ENCODE measurements at places on chromosomes 7 and 10. TPM values are rescaled to one million over a fixed set of nuclear protein-coding genes. Genes with fewer than 3 reads are reported as not detected.
A peak's percentile ranks its signal among the peaks of the same experiment; 100 is the strongest.

DNA sequence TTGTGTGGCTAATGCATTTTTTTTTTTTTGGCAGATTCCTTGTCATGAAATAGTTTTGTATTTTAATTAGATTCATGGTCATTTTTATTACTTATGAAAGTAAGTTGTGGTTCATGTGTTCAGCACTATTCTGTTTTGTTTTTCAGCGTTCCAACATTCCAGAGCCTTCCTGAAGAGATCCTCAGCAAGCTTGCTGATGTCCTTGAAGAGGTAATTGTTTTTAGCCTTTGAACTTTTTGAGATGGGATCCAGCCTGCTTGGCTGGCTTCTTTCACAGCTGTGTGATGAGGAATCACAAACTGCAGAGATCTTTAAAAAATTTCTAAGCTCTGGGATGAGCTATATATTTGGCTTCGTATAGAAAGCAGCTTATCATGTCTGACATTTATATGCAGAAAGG, 208.0 kb upstream of the CSTF2T start:
- peak; percentile 70 for DNase-seq

- no peak for DNase-seq
Observed at GRCh38 chr7:3066506-3066905, 22.8 kb upstream of the CARD11 start.

- DNase-seq, result no peak
Observed at GRCh38 chr10:98858525-98858924, 377.1 kb downstream of the HPSE2 start.

The PITX3 gene
- polyA plus RNA-seq, result 27.1 TPM

- peak; percentile 41 for DNase-seq
Observed at GRCh38 chr10:129968020-129968852, 4.2 kb upstream of the EBF3 start.

DNA sequence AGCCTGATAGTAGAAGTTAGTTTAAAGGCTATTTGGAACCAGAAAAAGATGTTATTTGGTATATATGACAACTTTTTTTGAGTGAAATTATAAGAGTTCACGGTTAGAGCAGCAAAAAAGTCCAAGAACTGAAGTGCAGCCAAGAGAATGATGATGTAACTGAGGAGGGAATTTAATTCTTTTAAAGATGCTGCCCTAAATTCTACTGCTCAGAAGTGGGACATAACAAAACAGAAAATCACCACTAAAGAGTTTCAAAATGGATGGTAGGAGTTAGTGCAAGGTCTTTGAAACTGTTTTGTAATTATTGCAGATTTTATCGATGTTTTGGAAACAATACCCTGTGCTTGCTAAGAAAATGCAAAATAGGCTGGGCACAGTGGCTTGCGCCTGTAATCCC, 6.5 kb downstream of the SAMD8 start:
- peak; percentile 78 for DNase-seq

The SHTN1 gene
- polyA plus RNA-seq, result 5.2 TPM

DNA sequence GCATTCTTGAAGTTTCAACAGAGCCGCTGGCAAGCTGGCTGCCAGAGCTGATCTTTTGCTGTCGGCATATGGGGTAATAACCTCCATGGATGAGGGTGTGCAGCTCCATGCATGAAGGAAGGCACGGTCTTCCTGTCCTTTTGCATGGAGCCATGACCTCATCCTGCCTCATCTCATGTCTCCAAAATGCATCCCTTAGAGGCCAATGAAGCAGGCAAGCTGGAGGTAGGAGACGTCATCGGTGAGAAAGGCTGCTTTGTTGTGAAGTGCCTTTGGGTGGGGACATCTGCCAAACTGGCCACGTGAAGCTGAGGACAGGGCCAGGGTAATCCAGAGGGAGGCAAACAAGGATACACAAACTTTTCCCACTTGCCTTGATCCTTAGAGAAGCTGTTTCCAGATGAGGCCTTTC, 161.5 kb upstream of the TBX20 start:
- DNase-seq, result peak; percentile 7

The CCL24 gene
- not detected for polyA plus RNA-seq

GRCh38 chr10:114652402-114653368, 5.4 kb downstream of the ABLIM1 start:
- DNase-seq, result no peak

The PRSS2 gene
- not detected for polyA plus RNA-seq

Data from muscle of leg (tissue), 16 donors.